CD4-positive, CD25-positive, alpha-beta regulatory T cell (primary cell): ENCODE measurements at places on chromosomes 12 and 14. TPM values are rescaled to one million over a fixed set of nuclear protein-coding genes. Genes with fewer than 3 reads are reported as not detected.

GRCh38 chr12:12081836-12082497 lies 11.2 kb downstream of the BCL2L14 start:
- H3K27me3 ChIP-seq, result no peaks in the 10 kb centered on the region
- no peak overlapping the region for H3K4me3 ChIP-seq
- H3K36me3 ChIP-seq, result no peaks in the 10 kb centered on the region

- H3K4me3 ChIP-seq, result no peak overlapping the region
- no peaks in the 10 kb centered on the region for H3K4me1 ChIP-seq
- H3K27me3 ChIP-seq, result no peaks in the 10 kb centered on the region
- H3K27ac ChIP-seq, result no peak overlapping the region
- no peak for DNase-seq
These were observed 88.3 kb downstream of the TESC start for GRCh38 chr12:117010693-117011451.

- H3K4me3 ChIP-seq, result peak overlapping the region; percentile 100
- no peak for DNase-seq
- peak overlapping the region; percentile 86 for H3K27ac ChIP-seq
- peaks cover 31% of the 10 kb centered on the region for H3K36me3 ChIP-seq
- peaks cover 45% of the 10 kb centered on the region for H3K4me1 ChIP-seq
These were observed 611 bp downstream of the SARNP start for GRCh38 chr12:55816881-55817344.

DNA sequence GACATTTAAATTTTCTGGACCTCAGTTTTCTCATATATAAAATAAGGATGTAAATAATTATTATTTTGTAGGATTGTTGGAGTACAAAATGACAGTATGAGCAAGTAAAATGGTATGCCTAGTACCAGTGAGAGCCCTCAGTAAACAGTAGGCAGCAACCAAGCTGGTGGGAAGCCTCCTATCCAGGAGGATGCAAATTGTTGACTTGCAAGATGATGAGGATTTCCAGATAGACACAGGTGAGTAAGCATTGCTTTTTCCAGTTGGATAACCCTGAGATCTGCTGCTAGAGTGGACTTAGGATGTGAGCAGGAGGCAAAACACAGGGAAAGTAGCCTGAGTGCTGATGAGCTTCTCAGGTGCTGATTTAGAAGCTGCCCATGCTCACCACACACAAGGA lies 28.2 kb upstream of the AMIGO2 start:
- no peak for DNase-seq
- H3K36me3 ChIP-seq, result no peaks in the 10 kb centered on the region
- H3K27me3 ChIP-seq, result no peaks in the 10 kb centered on the region
- peaks cover 7% of the 10 kb centered on the region for H3K4me1 ChIP-seq

GRCh38 chr14:61034416-61035120 lies 53.5 kb downstream of the SLC38A6 start:
- H3K27me3 ChIP-seq, result no peaks in the 10 kb centered on the region
- no peak overlapping the region for H3K27ac ChIP-seq
- DNase-seq, result no peak
- H3K4me3 ChIP-seq, result peak overlapping the region; percentile 21
- no peaks in the 10 kb centered on the region for H3K36me3 ChIP-seq

GRCh38 chr14:90518941-90519256 lies 122.1 kb downstream of the CALM1 start:
- no peak overlapping the region for H3K4me3 ChIP-seq
- no peak overlapping the region for H3K27ac ChIP-seq
- peak; percentile 38 for DNase-seq
- H3K27me3 ChIP-seq, result no peaks in the 10 kb centered on the region
- H3K4me1 ChIP-seq, result no peaks in the 10 kb centered on the region

DNA sequence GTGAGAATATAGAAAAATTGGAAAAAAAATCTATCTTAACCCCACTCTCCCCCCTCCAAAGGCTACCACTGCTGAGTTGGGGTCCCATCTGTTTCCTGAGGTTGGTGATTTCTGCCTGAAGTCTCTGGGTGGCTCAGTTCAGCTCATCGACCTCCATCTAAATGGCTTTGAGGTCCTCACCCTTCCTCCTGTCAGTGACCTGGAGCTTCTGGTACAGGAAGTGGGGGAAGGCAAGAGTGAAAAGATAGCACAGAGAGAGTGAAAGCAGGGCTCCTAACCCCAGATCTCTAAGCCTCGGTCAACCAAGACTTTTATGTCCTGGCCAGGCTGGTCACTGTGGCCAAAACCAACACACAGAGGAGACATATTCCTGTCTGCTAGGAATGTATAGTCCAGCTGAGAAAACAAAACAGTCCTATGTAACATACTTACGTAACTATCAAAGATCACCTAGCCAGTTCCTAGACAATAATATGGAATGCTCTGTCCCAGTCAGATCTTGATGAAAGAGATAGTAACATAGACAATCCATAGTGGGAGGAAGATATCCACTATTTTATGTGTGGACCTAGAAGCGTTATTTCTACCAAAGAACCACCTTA lies 12.3 kb upstream of the KRT73 start:
- no peaks in the 10 kb centered on the region for H3K36me3 ChIP-seq
- no peak for DNase-seq
- H3K27ac ChIP-seq, result no peak overlapping the region

The TEX52 gene
- total RNA-seq, result not detected

The PLEK2 gene
- not detected for total RNA-seq

GRCh38 chr12:5524116-5524768 lies 92.3 kb downstream of the NTF3 start:
- H3K36me3 ChIP-seq, result no peaks in the 10 kb centered on the region
- DNase-seq, result no peak
- H3K4me1 ChIP-seq, result no peaks in the 10 kb centered on the region
- no peak overlapping the region for H3K4me3 ChIP-seq
- no peak overlapping the region for H3K27ac ChIP-seq
- no peaks in the 10 kb centered on the region for H3K27me3 ChIP-seq

DNA sequence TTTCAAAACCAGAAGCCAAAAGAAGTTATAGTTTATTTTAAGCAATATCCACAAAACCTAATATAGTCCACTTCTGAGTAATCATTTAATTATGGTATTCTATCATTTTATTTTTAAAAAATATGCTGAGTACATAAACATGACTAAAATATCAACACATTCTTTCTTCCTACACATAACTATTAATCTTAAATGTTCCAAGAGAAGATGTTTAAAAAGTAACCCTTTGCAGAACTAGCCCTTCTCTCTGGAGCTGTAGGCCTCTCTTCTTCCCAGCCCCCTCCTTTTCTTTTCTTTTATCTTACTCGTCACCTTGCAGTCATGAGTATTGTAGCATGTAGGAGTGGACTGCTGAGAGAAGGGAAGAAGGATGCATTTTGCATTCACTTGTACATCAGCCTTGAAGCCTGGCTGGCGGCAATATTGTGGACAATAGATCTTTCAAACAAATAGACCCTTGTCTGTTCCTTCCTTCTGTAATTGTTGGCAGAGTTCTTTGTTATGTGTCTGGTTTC lies 941.9 kb downstream of the NRXN3 start:
- H3K4me3 ChIP-seq, result no peak overlapping the region
- no peaks in the 10 kb centered on the region for H3K4me1 ChIP-seq
- no peaks in the 10 kb centered on the region for H3K27me3 ChIP-seq

- no peak overlapping the region for H3K27ac ChIP-seq
- H3K36me3 ChIP-seq, result no peaks in the 10 kb centered on the region
- no peak overlapping the region for H3K4me3 ChIP-seq
- no peak for DNase-seq
- H3K4me1 ChIP-seq, result no peaks in the 10 kb centered on the region
These were observed 26.5 kb upstream of the JDP2 start for GRCh38 chr14:75401361-75401760.

- H3K4me3 ChIP-seq, result no peak overlapping the region
- no peak for DNase-seq
- H3K36me3 ChIP-seq, result no peaks in the 10 kb centered on the region
These were observed 121.8 kb downstream of the BBS10 start for GRCh38 chr12:76226397-76226796.

DNA sequence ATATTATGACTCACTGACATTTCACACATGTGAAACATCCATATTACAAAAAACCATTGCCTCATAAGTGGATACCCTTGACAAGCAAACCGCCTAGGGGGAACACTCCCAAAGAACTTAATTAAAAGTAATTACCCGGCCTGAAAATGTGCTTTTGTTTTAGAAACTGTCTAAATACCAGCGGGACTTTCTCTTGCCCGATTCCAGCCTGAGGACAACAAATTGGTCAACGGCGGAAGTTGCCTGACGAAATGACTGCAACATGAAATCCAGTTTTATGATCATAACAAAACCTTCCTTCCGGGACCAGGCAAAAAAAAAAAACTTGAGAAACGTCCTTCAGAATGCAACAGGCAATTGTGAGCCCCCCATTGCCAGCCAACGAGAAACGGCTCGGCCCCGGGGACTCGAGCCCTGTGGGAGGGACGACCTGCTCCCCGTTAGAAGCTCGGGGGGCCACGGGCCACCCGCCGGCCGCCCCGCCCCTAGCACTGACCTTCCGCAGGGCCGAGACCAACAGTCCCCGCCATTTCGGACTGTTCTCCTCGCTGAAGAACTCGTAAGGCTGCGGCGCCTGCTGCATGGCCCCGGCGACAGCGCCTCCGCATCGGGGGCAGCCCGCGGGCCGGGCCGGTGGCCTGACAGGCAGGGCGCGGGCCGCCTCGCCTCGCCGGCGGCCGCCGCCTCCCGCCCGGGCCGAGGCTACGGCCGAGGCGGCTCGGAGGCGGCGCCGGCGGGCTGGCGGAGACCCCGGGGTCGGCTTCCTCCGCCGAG lies 490 bp downstream of the SOS2 start:
- peak overlapping the region; percentile 77 for H3K27ac ChIP-seq
- peak; percentile 48 for DNase-seq
- H3K4me1 ChIP-seq, result peaks cover 23% of the 10 kb centered on the region

The STAB2 gene
- total RNA-seq, result not detected

DNA sequence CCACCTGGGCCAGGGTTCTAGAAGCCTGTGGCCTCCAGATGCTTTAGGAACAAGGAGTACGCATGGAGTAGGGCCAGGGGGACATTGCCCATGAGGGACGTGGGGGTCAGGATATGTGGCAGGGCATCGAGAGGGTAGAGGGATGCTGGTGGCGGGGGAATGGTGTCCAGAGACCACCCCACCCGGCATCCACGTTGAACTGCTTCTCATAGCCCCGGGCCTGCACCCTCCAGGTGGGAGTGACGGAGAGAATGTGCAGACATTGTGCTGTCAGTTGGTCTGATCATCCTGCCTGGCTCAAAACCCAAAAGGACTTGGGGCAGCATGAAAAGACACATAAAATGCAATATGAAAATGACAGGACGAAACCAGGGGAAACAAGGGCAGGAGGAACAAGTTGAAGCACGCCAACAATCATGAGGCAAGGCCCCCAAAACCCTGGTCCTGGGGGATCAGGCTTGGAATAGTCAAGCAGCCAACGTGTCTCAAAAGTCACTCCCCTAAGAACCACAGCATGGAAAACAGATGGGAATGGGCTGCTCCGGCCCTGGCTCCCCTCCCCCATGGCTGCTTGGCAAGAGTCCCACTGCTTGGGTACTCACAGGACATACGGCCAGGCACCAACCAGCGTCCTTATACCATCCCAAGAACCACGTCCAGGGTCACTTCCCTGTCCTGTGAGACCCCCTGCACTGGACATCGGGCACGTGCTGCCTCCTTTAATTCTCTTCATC lies 117.9 kb downstream of the DICER1 start:
- no peak for DNase-seq
- no peak overlapping the region for H3K27ac ChIP-seq
- H3K27me3 ChIP-seq, result no peaks in the 10 kb centered on the region
- no peaks in the 10 kb centered on the region for H3K36me3 ChIP-seq
- no peak overlapping the region for H3K4me3 ChIP-seq

DNA sequence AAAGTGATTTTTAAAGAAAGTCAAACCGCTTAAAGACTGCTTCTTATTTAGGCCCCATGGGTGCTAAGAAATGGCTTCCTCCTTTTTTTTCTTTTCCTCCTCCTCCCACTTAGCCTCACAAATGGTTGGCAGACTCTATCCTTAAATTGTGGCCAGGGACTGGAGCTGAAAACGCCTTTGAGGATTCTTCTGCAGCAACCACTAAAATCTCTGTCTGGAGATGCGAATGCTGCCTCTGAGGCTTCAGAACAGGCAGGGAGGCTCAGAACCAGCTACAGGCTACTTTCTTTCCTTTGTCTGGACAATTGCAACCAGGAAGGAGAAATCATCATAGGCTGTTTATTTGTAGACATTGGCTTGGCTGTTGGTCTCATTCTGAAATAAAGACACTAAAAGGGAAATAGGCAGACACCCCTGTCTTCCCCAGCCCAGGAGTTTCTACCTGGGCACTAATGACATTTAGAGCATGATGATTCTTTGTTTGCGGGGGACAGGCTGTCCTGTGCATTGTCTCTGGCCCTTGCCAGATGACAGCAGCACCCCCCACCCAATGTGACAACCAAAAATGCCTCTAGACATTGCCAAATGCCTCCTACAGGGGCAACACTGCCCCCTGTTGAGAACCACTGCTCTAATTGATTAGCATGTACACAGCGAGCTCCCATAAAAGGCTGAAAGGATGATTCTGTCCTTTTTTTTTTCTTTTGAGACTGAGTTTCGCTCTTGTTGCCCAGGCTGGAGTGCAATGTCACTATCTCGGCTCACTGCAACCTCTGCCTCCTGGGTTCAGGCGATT lies 50.3 kb downstream of the MAP1LC3B2 start:
- no peaks in the 10 kb centered on the region for H3K27me3 ChIP-seq
- no peak overlapping the region for H3K4me3 ChIP-seq
- H3K27ac ChIP-seq, result no peak overlapping the region
- H3K36me3 ChIP-seq, result no peaks in the 10 kb centered on the region
- H3K4me1 ChIP-seq, result no peaks in the 10 kb centered on the region
- peak; percentile 8 for DNase-seq
